Cardiac muscle cell (in vitro differentiated cells and primary cell): ENCODE measurements at places on chromosomes 4 and X.
A peak's percentile ranks its signal among the peaks of the same experiment; 100 is the strongest.

- no peak for DNase-seq
- peaks cover 5% of the 10 kb centered on the region for H3K4me1 ChIP-seq
- H3K27me3 ChIP-seq, result no peaks in the 10 kb centered on the region
- H3K36me3 ChIP-seq, result no peaks in the 10 kb centered on the region
These were observed 153.8 kb downstream of the DCLK2 start for GRCh38 chr4:150232029-150232428.

- no peak overlapping the region for H3K4me3 ChIP-seq
- H3K27me3 ChIP-seq, result no peaks in the 10 kb centered on the region
- H3K4me1 ChIP-seq, result no peaks in the 10 kb centered on the region
- H3K27ac ChIP-seq, result peak overlapping the region; percentile 43
- H3K36me3 ChIP-seq, result peaks cover 20% of the 10 kb centered on the region
These were observed 15.8 kb downstream of the USP11 start for GRCh38 chrX:47248576-47248975.

- H3K4me3 ChIP-seq, result no peak overlapping the region
- no peaks in the 10 kb centered on the region for H3K27me3 ChIP-seq
- no peak overlapping the region for H3K27ac ChIP-seq
- DNase-seq, result peak; percentile 4
- H3K4me1 ChIP-seq, result peaks cover 3% of the 10 kb centered on the region
- no peaks in the 10 kb centered on the region for H3K36me3 ChIP-seq
These were observed 190.6 kb downstream of the GC start for GRCh38 chr4:71593311-71593710.

DNA sequence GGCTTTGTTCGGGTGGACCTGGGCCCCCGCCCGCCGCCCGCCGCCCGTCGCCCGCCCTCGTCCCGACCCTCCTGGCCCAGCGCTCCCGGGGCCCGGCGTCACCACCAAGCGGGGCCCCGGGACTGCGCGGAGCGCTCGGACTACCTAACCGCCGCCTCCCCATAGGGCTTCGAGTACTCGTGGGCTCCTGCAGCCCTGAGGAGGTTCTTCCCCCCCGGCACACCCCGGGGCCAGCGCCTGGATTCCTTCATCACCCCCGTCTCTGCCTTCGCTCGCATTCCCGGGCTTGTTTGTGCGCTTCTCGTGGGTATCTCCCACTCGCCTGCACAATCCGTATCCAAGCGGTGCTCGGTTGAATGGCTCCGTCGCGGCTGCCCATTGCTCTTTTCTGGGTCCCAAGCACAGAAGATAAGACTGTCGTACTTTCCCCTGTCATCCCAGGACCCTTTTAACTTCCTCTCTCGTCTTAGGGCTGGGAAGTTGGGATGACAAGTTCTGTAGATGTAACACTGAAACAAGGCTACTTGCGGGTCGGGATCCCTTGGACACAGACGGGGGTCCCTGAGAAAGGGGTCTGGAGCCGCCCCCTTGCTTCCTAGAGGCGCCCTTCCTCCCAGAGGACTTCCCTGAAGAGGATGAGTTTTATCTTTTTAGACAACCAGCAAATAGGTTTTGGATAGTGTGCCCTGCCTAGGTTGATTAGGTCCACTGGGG, 565 bp downstream of the MOB1B start:
- H3K27me3 ChIP-seq, result no peaks in the 10 kb centered on the region
- peaks cover 12% of the 10 kb centered on the region for H3K36me3 ChIP-seq
- DNase-seq, result no peak

GRCh38 chrX:57119416-57119815, 1.9 kb downstream of the SPIN2B start:
- H3K36me3 ChIP-seq, result no peaks in the 10 kb centered on the region
- no peak for DNase-seq
- H3K4me3 ChIP-seq, result no peak overlapping the region
- no peaks in the 10 kb centered on the region for H3K4me1 ChIP-seq

DNA sequence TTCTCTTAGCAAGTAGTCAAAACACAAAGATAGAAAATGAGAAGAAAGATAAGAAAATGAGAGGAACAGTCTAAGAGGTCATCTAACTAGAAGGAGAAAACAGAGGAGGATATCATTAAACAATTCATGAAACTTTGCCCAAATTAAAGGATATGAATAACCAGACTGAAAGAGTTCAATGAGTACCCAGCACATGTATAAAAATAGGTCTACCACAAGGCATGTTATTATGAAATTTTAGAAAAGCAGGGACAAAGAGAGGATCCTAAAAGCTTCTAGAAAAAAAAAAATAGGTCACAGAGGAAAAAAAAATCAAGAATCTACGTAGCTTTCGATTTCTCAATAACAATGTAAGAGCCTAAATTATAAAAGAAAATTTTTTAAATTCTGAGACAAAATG, 118.5 kb downstream of the WDFY3 start:
- no peaks in the 10 kb centered on the region for H3K4me1 ChIP-seq
- peaks cover 13% of the 10 kb centered on the region for H3K36me3 ChIP-seq
- no peak for DNase-seq
- H3K27me3 ChIP-seq, result no peaks in the 10 kb centered on the region

GRCh38 chrX:9241427-9241826, 207.5 kb upstream of the FAM9B start:
- no peaks in the 10 kb centered on the region for H3K27me3 ChIP-seq
- no peak overlapping the region for H3K27ac ChIP-seq
- H3K4me1 ChIP-seq, result no peaks in the 10 kb centered on the region
- DNase-seq, result no peak

DNA sequence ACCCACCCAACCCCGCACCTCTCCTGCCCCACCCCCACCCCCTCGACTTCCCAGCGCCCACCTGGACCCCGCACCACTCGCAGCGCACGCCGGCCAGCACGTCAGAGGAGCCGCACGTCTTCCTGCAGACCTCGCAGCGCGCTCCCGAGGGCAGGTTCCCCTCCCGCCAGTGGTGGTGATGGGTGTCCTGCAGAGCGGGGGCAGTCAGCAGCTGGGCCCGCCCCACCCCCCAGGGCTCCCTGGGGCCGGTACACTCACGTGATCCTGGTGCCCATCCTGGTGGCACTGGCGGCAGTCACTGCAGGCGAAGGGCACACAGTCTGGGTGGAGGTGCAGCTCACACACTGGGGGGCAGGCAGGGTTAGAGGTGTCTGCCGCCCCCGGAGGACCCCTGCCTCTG, 5.1 kb downstream of the DGKQ start:
- no peaks in the 10 kb centered on the region for H3K4me1 ChIP-seq
- no peak overlapping the region for H3K4me3 ChIP-seq
- no peak for DNase-seq
- H3K27me3 ChIP-seq, result peaks cover 47% of the 10 kb centered on the region
- H3K27ac ChIP-seq, result no peak overlapping the region

DNA sequence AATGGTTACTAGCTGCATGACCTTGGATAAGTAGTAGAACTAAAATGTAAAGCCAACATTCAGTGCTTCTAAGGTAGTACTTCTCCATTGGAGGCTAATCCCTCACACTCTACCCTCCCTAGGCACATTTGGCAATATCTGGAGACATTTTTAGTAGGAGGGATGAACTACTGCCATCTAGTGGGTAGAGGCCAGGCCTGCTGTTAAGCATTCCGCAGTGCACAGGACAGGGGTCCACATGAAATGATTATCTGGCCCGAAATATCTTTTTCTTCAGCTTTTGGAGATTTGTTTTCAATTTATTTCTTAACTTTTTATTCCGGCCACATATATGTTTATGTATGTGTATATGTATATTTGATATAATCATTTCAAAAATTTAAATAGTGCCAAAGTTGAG, 36.0 kb upstream of the SPANXC start:
- H3K27ac ChIP-seq, result no peak overlapping the region
- H3K27me3 ChIP-seq, result no peaks in the 10 kb centered on the region
- no peak overlapping the region for H3K4me3 ChIP-seq
- H3K36me3 ChIP-seq, result no peaks in the 10 kb centered on the region
- DNase-seq, result peak; percentile 45

DNA sequence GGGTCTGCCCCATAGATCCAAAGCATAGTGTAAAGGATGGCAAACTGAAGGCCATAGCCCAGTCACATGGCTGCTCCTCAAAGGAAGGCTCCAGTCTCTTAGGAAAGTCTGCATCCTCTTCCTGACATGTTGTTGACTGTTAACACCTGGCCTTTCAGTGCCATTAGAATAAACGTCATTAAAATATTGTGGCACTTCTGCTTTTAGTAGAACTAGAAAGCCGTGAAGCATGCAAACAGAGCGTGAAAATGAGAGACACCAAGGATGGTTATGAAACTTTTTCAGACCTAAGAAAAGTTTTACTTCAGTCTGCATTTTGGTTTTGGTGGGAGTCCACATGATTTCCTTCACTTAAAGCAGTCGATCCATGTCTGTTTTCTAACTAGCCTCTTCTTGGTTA, 41.1 kb upstream of the AFF2 start:
- H3K4me3 ChIP-seq, result no peak overlapping the region
- DNase-seq, result no peak
- H3K27ac ChIP-seq, result no peak overlapping the region

DNA sequence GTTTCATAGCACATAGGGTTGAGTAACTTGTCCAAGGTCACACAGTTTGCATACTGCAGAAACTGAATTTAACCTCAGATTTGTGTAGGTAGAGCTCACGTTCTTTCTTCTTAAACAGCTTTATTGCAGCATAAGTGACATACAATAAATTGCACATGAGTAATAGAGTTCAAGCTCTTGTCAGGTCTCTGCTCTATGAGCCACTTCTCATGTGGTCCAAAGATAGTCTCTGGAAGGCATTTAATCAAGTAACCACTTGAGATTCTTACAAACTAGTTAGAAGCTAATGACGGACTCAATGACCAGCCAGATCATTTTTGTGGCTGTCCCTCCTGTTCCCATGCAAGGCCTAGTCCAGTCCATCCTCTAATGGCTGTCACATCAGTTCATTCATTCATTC, 68.9 kb downstream of the MAOB start:
- no peaks in the 10 kb centered on the region for H3K36me3 ChIP-seq
- H3K27me3 ChIP-seq, result peaks cover 12% of the 10 kb centered on the region
- H3K4me3 ChIP-seq, result no peak overlapping the region
- no peak overlapping the region for H3K27ac ChIP-seq
- no peak for DNase-seq

- H3K4me3 ChIP-seq, result no peak overlapping the region
- no peak overlapping the region for H3K27ac ChIP-seq
- no peaks in the 10 kb centered on the region for H3K36me3 ChIP-seq
- no peaks in the 10 kb centered on the region for H3K4me1 ChIP-seq
- H3K27me3 ChIP-seq, result no peaks in the 10 kb centered on the region
- no peak for DNase-seq
These were observed 19.4 kb upstream of the BMP2K start for GRCh38 chr4:78756776-78757175.

DNA sequence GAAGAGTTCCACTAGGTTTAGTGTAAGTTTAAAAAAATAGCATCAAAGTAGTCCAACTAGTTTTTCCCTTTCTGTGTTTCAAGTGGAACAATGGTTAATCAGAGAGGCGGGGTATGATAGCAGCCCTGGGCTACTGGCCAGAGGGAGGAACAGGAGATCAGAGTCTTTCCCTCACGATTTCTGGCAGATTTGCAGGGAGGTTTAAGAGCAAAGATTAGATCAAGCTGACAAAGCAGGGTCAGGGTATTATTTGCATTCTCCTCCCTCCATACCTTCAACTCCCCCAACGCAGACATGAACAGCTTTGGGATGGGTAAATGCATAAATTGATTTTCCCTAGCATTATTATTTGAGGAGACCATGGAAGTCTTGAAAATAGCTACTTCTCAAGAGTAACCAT, 277.6 kb upstream of the DIAPH2 start:
- no peaks in the 10 kb centered on the region for H3K27me3 ChIP-seq
- no peak overlapping the region for H3K27ac ChIP-seq
- peak; percentile 44 for DNase-seq
- H3K36me3 ChIP-seq, result no peaks in the 10 kb centered on the region
- no peaks in the 10 kb centered on the region for H3K4me1 ChIP-seq

- H3K4me1 ChIP-seq, result no peaks in the 10 kb centered on the region
- no peaks in the 10 kb centered on the region for H3K27me3 ChIP-seq
- no peak overlapping the region for H3K4me3 ChIP-seq
- H3K27ac ChIP-seq, result no peak overlapping the region
- no peaks in the 10 kb centered on the region for H3K36me3 ChIP-seq
- no peak for DNase-seq
These were observed 112.1 kb upstream of the LDB2 start for GRCh38 chr4:17010426-17011087.

DNA sequence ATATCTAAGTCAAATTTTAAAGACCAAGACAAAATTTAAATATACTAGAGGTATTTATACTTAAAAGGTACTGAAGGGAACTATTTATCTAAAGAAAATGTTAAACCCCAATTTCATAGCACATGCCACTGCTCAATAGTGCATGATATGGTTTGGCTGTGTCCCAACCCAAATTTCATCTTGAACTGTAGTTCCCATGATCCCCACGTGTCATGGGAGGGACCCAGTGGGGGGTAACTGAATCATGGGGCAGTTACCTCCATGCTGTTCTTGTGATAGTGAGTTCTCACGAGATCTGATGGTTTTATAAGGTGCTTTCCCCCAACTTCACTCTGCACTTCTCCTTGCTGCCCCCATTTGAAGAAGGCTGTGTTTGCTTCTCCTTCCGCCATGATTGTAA, 32.3 kb downstream of the MAML3 start:
- DNase-seq, result no peak
- H3K4me3 ChIP-seq, result no peak overlapping the region
- H3K27me3 ChIP-seq, result no peaks in the 10 kb centered on the region
- no peaks in the 10 kb centered on the region for H3K36me3 ChIP-seq
- peaks cover 5% of the 10 kb centered on the region for H3K4me1 ChIP-seq

- H3K4me1 ChIP-seq, result no peaks in the 10 kb centered on the region
- no peaks in the 10 kb centered on the region for H3K36me3 ChIP-seq
- DNase-seq, result no peak
- H3K27ac ChIP-seq, result no peak overlapping the region
- H3K4me3 ChIP-seq, result no peak overlapping the region
These were observed 5.9 kb downstream of the EMCN start for GRCh38 chr4:100511896-100512295.

DNA sequence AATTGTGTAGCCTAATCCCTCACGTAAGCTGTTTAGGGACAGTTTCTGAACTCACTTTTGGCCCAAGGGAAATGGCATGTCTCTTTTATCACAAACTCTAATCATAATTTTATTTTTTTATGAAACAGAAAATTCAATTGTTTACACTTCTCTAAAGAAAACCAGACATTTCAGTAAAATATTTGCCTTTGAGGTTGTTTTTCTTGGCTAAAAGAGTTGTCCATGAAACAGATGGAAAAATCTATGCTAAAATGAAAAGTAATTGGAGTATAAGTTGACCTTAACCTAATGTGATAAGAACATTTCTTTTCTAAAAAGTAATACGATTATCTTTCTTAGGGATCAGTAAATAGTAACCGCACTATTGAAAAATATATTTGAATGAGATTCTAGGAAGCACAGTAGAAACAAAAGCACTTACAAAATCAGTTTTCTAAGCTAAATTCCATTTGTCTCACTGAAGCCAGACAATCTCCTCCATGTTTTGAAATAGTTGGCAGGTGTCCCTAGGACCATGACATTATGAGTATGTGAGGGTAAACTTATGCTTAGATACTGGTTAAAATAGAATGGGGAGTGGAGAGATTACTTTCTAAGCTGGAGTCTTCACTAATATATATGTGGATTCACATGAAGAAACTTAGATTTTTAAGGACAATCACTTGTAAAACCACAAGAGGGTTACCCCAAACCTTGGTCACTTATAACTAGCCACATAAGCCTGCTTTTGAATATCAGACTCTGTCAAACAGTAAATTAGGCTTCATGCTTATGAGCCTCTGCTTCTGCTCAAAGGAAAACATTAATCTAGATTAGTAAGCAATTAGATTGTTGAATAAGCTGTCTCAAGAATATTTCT, 20.1 kb upstream of the TET2 start:
- no peaks in the 10 kb centered on the region for H3K36me3 ChIP-seq
- peak; percentile 83 for DNase-seq
- H3K4me1 ChIP-seq, result peaks cover 8% of the 10 kb centered on the region
- no peak overlapping the region for H3K4me3 ChIP-seq
- H3K27ac ChIP-seq, result no peak overlapping the region
- no peaks in the 10 kb centered on the region for H3K27me3 ChIP-seq
